Stimulated activated memory B cell treated with anti-CD40 and anti-IgM and Interleukin-4, amounts not matched to agents 10 μg/mL and 1 μg/mL and 100 μg/mL, for 72 hours (primary cell): ENCODE measurements at places on chromosomes 13 and 19.

DNA sequence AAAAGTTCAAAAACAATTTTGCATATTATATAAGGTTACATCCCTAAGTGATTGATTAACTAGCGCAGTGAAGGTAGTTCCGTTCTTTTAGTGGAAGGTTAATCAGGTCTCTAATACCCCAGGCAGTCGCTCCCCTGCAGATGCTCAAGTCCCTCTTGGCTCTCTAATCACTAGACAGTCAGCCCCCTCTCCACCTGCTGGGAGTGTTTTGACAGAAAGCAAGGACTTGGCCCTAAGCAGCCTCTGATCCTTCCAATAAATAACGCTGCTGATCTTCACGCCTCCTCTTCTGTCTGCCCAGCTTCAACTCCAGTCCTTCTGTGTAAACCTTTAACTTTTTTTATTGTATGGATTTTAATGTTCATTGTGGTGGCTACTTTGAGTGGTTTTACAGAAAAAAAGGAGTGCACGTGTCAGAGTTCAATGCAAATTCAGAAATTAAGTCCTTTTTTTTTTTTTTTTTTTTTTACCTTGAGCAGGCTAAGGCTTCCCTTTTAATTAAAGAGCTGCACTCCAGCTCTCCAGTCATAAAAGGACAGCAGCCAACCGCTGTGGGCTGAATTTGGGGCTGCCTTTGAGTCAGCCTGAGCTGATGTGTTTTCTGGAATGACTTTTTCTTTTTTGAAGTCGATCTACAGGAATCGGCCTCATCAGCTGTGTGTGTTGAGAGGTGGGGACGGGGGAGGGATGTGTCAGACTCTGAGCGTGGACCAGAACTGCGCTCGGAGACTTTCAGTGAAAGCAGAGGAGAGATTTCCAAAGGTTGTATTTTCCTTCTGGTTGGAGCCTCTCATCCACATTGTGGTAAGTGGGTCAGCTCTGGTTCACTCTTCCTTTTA, 33.8 kb upstream of the MYO16 start:
- no peak for ATAC-seq

- ATAC-seq: peak; percentile 35
Observed at GRCh38 chr13:36552334-36552733, 120.0 kb downstream of the CCNA1 start.

- ATAC-seq: no peak
Observed at GRCh38 chr13:37576601-37577000, 22.0 kb downstream of the POSTN start.

DNA sequence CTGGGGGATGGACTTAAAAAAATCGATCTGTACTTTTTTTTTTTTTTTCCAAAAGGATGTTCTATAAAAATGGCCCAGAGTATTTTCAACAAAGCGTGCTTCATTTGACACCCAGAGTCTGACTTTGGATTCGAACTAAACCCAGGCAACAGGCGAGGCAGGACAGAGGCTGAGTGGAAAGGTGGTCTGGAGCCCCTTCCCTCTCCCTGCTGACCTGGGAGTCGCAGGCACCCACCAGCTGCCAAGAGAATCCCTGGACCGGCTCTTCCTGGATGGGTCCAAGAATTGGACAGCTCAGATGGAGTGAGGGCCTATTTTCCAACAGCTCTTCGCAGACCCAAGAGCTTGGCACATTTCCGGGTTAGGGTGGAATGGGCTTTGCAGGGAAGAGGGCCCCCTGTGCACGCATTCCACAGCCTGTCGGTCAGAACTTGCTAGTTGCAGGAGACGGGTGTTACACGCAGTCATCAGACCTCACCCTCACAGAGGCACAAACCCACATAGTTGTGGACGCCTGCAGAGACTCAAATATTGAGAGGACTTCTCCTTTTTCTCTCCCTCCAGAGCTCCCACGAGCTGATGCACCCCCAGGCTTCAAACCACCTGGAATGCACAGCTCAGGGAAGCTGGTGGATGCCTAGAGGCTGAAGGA, 15.2 kb downstream of the KCTD15 start:
- no peak for ATAC-seq

DNA sequence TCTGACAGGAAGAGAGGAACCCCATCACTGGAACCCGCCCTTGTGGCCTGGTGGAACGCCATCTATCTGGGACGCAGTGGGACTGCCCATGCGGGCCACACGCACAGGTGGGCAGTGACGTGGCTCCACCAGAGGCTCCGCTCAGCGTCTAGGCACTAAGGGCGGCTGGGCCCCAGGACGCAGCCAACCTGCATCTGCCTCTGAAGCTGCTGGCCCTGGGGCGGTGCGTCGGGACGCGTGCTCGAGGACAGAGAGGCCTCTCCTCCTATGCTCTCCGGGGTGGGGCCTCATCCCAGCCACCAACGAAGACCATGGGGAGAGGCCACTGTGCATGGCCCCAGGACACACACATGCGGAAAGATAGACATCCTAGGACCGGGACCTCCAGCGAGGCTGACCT, 18.1 kb downstream of the IZUMO4 start:
- ATAC-seq: no peak

DNA sequence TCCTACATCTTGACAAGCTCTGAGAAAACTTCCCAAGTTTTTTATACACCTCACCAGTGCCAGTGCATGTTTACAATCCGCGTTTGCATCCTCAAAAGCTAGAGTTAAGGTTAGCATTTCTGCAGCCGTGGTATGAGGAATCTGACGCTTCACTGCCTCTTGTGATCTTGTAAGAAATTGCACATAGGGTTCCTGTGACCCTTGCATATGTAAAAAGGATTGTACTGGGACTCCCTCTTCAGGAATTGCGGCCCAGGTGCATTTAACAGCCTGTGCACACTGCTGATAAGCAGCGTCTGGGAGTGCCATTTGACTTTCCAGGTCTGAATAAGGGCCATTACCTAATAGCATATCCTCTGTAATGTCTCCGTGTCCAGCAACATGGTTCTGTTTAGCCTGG, 15.3 kb downstream of the FPR3 start:
- no peak for ATAC-seq

DNA sequence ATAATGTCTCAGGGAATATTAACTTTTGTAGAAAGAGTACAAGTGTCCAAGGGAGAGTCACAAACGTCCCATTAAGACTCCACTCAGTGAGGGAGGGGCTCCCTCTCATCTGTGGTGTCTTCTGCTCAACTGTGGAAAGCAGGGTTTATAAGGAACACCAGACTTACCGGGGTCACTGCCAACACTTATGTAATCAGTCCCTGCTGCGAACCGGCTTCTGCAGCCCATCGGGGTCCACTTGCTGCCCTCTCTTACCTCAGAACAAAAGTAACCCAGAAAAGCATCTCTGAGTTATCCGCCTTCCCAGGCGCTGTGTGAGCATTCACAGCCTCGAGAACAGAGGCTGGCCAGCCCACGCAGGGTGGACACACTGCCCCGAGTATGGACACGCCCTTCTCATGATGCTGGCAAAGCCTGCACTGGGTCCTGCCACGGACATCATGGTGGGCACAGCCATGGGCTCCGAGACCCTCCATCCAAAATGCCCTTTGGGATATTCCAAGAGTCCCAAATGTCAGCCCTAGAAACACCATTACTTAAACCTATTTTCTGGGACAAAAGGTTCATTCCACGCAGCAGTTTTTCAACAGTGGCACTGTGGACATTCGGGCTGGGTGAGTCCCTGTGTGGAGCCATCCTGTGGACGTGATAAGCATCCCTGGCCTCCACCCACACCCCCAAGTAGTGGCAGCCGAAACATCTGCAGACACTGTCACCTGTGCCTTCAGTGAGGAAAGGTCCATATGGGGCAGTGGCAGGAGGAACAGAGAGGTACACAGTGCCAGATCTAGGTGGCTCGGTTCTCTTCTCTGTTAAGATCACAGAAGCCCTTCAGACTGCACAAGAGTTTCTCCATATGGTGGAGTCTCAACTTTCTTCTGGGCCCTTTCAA, 63.9 kb downstream of the STK24 start:
- ATAC-seq: no peak

DNA sequence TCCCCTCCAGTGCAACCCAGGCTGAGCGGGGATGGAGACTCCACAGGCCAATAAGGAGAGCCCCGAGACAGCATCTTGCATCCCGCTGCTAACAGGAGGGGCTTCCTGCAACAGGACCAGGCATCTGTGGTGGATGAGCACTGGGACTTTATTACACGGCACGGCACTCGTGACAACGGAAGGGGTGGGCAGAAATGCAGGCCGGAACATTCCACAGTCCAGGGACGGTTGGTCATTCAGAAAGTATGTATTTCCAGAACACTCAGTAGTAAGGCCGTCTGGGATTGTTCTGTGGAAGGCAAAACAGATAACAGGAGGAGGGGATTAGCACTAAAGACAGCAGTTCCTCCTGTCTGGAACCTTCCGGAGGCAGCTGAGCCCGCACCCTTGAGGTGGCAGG, 3.3 kb upstream of the TM6SF2 start:
- no peak for ATAC-seq

DNA sequence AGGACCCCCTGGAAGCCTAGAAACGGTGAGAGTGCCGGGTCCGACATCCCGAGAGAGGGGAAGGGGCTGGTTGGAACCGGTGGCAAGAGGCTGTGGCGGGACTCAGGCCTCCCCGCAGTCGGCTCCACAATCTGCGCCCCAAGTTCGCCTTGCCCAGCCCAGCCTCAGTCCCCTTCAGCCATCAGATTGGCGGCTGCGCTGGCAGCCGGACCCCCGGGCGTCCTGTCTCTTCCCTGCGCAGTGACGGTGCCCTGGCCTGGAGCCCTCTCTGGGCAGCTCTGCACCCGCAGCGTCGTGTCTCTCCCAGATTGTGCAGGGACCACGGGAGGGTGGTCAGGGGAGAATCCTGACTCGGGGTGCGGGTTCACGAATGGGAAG, 315 bp downstream of the ZNF492 start:
- no peak for ATAC-seq

DNA sequence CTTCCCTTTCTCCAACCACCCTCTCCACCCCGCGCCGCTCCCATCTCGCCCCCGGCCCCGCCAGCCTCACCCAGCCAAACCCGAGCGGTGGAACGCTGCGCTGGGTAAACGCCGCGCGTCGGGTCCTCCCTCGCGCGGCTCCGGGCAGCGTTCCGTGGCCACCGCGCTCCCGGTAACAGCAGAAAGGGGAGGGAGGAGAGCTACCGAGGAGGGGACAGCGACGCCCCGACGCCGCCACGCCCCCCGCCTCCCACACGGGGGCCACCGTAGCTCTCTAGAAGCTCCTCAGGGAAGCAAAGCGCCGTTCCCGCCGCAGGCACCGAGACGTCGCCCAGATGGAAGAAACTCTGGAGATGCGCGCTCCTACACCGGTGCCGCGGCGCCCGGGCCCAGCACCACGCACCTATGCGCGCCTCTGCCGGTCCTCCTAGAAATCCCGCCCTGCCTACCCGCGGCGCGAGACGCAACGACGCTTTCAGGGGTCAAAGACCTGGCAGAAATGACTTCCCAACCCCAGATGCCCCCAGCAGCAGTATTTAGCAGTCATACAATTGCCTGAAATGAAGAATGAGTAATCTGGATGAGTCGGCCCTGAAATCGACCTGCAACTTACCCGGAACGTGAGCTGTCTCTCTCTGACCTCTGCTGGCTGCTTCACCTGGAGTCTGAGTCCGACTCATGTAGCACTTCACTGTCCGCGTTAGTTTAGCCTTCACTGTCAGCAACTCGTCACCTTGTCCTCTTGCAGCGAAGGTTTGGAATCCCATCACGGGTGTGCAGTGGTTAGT, at the start of gene RUBCNL:
Gene RUBCNL (minus strand): TSS at position 189 of the 788 bp plus-strand sequence. CDS start 14,777 bp downstream, outside the sequence.
- peak; percentile 74 for ATAC-seq

GRCh38 chr19:51621178-51621577, 9.0 kb downstream of the SIGLEC5 start:
- ATAC-seq: peak; percentile 99

GRCh38 chr19:6967967-6968366, 53.3 kb downstream of the MBD3L2B start:
- no peak for ATAC-seq

DNA sequence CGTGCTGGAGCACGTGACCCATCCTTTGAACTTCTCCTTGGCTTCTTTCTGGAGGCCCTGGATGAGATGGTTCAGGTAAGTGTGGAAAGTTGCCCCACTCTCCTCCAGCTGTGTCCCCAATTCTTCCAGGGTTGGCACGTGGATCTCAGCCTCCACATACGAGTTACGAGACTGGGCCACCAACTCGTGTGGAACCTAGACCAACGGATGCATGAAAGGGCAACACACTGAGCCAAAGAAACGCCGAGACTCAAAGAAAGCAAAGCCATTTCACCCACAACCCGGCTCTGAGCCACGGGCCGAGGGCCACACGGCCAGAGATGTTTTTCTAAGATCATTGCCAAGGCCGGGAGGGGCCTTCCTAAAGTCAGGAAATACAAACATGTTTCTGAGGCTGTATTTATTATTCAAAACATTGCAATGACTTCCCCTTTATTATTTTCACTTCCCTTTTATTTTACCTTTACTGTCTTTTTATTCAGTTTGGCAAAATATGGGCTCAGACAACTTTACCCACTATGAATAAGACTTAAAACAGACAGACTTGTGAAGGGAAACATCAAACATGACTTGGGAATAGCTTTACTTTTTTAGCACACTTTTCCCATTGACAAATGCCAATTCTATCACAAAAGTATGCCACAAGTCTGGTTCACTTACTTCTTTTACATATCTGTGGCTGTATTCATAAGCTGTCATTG, 94.6 kb downstream of the KL start:
- peak; percentile 79 for ATAC-seq

GRCh38 chr13:41352935-41353840, 42.1 kb downstream of the NAA16 start:
- no peak for ATAC-seq

DNA sequence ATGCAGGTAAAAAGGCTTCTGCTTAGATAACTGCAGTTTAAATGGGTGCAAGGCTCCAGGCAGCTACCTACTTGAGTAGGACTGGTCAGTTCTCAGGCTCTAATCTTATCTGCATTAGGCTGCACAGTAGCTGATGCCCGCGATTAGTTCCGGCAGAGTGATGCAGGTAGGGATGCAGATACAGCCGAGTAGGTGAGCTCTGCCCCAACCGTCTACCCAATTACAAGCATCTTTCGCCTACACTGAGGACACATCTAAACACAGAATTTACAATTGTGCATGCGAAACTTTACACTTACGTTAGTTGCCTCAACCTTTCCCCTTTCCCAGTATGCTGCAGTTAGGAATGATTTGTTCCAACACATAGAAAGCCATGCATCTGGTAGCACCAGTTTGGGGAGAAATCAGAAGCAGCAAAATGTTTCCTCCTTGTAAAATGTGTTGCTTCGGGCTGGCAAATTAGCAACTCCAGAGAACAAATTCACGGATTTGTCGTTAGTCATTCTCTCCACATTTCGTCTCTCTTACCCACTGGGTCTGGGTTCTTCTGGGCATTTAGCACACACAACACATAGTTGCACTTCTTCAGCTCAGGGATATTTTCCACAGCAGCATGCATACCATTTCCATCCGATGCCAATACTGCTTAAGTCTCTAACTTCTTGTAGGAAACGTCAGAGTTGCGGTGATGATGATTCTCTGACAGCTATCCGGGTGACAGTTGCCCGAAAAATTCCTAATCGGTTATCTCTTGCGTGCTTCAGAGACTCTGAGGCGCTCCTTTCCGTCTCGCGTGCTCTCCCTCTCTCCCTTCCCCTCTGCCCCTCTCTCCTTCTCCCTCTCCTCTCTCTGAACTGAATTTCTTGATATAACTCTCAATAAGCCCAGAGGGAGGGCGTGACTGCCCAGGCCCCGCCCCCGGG, at the start of gene PCDH9:
Gene PCDH9 (minus strand): TSS at position 856 of the 923 bp plus-strand sequence. CDS start 1,896 bp downstream, outside the sequence.
- no peak for ATAC-seq
